ENCODE measurements at places on chromosomes 2 and 18. TPM values are rescaled to one million over a fixed set of nuclear protein-coding genes. Genes with fewer than 3 reads are reported as not detected.

Gene KCNIP3
- total RNA-seq = not detected

DNA sequence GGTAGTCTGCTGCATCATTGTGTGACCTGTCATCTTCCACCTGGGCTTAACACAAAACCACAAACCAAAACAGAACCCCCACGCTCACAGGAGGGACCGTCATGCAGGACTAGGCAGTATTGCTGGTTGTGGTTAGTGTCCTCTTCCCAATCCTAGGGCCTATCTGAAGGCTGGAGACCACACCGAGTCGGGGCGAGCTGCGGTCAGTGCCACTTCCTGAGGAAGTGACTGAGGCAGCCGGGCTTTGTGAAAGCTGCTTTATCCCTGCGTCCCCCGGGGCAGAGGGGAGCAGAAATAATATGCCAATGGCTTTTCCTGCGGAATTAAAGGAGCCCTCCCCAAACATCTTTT, 22.9 kb downstream of the ZNF532 start:
- peak; percentile 30 for DNase-seq

GRCh38 chr2:144431392-144431783, 88.5 kb downstream of the ZEB2 start:
- DNase-seq = no peak

Gene CSRNP3
- not detected for total RNA-seq

- no peak for DNase-seq
Measured at GRCh38 chr2:85915606-85916303, 27.0 kb upstream of the ST3GAL5 start.

GRCh38 chr18:12428923-12429322, 21.2 kb downstream of the PRELID3A start:
- DNase-seq = no peak

GRCh38 chr18:62458868-62459716, 63.7 kb upstream of the ZCCHC2 start:
- no peak for DNase-seq

GRCh38 chr2:44572196-44572900, 210.6 kb downstream of the CAMKMT start:
- DNase-seq = no peak

GRCh38 chr2:158845859-158846258, 50.7 kb downstream of the DAPL1 start:
- no peak for DNase-seq

DNA sequence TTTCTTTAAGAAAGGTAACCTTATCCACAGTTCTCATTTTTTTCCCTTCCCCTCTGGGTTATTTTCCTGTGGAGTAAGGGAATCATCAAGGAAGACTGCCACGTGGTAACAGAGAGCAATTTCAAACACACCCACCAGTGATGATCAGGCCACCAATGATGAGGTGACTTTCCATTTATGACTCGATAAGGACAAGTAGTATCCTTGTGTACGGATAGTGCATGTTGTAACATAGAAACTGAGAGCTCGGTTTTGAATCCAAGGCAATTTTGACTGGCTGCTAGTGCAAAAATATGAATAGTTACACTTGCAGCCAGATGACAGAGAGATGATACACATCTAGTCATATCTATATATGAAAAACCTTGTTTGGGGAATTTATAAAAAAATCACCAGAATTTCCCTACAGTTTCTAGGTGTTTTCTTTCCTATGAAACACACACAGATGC, 143.6 kb upstream of the TCF4 start:
- DNase-seq = no peak
